ENCODE measurements at places on chromosomes 12 and 14.

DNA sequence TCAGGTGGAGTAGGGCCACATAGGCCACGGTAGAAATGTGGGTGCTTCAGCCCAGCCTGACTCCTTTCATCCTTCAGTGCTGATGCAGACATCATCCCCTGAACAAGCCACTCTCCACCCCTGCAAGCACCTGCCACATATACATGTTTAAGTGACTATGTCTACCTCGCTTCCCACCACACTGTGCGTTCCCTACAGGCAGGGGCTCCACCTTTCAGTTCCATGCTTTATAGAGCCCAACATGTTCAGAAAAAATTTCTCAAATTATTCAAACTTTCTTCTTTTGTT is 11.6 kb downstream of the SLC7A7 start:
- DNase-seq = no peak

- DNase-seq = no peak
These were observed 154.5 kb downstream of the TGFB3 start for GRCh38 chr14:75827331-75827730.

GRCh38 chr14:63659726-63660125 is 18.1 kb upstream of the WDR89 start:
- no peak for DNase-seq

- no peak for DNase-seq
These were observed 241.1 kb downstream of the SPTSSA start for GRCh38 chr14:34220921-34221320.

GRCh38 chr12:77777274-77777673 is 53.4 kb upstream of the NAV3 start:
- no peak for DNase-seq

GRCh38 chr12:105670672-105671071 is 340.2 kb downstream of the C12orf75 start:
- no peak for DNase-seq

GRCh38 chr14:102351023-102351422 is 11.7 kb downstream of the CINP start:
- peak; percentile 9 for DNase-seq

DNA sequence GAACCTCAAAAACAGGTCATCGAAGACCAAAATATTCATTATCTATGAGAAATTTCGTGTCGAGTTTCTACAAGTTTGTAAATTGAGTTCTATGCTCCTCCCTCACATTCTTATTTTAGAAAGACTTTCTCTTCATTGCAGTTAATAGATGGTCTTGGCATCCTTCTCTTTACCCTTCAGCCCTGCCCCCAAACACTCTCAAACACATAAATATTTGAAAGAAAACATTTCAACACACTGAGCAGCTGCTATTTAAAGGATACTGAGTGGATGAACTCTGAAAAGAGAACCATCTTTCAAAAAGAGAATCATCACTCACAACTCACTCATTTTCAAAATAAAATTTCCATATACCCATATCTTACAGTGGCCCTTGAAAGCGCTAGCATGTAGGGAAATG is 67.1 kb downstream of the NUAK1 start:
- DNase-seq = no peak

DNA sequence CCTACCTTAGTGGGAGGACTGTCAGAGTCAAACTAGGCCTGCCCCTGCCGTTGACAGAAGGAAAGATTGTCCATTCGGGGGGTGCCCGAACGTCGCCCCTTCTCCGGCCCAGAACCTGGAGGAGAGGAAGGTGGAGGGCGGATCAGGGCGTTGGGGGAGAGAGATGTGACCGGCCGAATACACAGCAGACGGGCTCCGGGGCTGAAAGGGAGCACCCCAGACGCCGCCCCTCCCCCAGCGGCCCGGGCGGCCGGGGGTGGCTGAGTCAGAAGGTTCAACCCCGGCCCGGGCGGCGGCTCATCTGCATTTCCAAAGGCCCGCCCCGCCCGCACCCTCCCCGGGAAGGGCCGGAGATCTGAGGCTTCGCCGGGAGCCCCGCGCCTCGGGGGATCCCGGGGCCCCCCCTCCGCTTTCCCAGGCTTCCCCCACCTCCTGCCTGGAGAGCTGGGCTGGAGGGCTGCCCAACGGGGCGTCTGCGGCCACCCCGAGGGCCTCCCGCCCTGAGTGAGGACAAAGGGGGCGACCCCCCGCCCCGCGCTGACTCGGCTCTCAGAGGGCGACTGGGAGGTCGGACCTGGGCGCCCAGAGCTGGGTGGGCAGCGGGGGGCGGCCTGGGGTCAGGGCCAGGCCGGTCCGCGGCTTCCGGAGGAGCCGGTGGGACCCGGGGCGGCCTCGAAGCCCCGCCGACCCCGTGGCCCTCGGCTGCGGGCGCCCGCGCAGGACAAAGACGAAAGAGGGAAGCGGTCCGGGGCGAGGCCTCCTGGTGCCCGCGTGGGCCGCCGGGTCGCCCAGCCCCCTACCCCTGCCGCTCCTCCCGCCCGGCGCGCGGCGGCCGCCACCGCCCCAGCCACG is 3.7 kb upstream of the SETD1B start:
- DNase-seq = peak; percentile 92

GRCh38 chr12:51393676-51394545 is 2.7 kb upstream of the GALNT6 start:
- peak; percentile 89 for DNase-seq

GRCh38 chr14:56124327-56124726 is 6.1 kb downstream of the PELI2 start:
- no peak for DNase-seq

DNA sequence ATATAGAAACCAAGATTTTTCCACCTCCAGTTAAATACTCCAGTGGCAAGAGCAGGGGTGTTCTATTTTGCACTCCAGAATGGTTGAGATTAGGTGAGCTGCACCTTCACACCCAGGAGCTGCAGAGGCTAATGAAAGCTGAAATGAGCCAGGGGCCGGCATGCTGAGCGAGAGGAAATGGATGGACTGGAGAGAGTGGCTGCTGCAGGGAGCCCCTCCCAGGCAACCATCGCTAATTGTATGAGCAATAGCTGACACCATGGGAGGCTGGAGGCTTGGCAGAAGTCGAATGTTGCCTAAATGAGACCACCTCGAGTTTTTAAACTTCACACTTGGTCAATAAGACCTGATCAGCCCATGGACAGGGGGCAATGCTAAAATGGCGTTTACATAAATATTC is 301.8 kb upstream of the TMPO start:
- no peak for DNase-seq

- DNase-seq = no peak
These were observed 82.5 kb downstream of the MED13L start for GRCh38 chr12:116194935-116195431.

DNA sequence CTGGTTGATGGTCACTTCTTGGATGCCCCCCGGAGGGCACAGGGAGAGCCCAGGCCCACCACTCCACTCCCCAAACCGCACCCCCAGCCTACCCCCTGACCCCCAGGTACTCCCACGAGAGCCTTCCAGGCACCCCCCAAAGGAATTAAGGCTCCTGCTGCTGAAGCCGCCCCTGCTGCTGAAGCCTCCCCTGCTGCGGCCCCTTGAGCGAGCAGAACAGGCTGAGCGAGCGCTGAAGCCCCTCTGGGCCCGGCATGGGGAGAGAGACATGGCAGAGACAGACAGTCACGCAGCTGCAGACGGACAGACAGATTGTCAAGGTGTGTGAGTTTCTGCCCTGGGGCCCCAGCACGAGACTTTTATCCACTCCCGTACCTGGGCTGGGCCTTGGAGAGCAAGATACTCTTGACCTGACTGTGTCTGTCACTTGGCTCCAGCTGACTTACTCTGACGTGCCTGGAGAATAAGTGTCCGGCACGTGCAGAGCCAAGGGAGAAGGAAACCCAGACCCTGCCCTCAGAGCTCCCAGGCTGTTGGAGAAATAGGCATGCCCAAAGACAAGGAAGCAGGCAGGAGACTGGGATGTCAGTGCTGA is at the start of gene KRT78:
KRT78 (minus strand) TSS at position 334 of the 595 bp plus-strand sequence; CDS start at position 270, 64 bp downstream.
- DNase-seq = no peak

DNA sequence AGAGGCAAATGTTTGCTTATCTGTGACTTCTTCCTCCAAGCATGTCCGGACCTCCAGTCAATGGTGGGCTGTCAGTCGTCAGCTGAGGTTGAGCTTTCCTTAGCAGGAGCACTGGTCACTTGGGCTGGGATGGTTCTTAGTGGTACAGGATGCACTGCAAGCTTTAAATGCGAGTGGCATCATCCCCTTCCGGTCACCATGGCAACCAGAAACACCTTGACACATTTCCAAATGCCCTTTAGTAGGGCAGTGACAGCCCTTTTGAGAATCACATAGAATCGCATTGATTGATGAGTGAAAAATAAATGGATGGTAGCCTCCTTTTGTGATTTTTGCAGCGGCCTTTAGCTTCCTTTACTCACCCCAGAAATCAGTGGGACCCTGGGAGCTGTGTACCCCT is 24.1 kb downstream of the NTF3 start:
- no peak for DNase-seq

- peak; percentile 6 for DNase-seq
These were observed 57.5 kb downstream of the AP5M1 start for GRCh38 chr14:57326253-57326652.

DNA sequence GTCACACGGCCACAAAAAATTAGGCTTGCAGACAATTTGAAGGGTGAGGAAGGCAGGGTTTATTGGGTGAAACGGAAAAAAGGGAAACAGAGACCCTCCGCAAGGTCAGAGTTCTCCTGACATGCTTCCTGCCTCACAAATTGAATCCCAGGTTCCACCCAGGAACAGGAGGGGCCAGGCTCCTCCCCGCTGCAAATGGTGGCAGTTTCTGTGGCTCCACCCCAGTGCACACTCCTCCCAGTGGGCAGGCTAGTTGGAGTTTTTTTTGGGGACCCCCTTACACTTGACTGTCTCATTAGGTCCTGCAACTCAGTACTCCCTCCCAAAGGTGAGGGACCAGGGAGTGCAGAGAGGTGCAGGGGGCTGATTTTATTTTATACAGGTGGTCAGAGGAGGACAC is 39.4 kb upstream of the PPP1CC start:
- no peak for DNase-seq

DNA sequence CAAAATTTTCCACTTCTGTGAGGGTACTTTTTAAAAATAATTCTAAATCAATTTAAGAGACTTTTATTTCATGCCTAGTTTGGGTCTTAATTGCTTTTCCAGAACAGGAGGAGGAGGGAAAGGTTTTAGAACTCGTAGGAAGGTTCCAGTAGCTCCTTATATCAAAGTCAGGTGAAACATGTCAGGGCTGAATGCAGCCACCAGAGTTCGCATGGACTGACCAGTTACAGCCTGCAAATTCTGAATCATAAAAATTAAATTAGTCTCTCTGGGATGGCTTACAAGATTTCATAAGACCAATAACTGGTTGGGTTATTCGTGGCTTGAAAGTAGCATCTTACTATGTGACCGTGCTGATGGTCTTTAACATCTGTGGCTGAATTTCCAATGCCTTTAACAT is 397 bp downstream of the BDKRB1 start:
- DNase-seq = no peak

DNA sequence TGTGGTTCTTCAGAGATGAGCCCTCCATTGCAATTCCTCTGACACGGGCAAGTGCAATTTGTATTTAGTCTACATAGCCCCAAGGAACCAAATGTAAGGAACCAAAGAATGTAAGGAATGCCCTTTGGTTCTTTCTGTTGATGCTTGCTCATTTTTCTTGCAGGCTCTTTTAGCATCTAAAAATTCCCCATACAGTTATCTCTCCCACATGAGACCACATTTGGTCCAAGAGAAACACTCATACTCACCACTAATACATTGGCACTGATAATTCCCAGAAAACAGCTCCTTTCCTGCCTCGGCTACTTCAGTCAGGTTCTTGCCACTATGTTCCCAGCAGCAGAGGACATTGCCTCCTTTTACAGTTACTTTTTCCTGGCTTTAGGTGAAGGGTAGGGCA is 332.6 kb downstream of the AEBP2 start:
- no peak for DNase-seq

DNA sequence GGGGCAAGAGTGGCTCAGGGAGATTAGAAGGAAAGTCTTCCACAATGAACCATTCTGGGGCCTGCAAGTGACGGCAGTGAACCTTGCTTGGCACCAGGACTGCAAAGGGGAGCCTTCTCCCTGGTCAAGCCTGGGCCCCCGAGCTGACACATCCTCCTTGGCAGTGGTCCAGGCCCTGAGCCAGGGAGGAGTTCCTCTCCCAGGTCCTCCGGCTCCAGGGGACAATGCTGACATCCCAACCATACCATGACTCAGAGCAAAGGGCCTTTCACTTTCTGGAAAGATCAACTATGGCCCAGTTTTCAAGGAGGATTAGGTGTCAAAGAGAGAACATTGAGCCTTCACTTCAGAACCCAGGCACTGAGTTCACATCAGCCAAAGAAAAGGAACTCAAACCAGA is 756.5 kb upstream of the TBX3 start:
- DNase-seq = no peak

- no peak for DNase-seq
These were observed 13.4 kb downstream of the MYL2 start for GRCh38 chr12:110906985-110907384.

DNA sequence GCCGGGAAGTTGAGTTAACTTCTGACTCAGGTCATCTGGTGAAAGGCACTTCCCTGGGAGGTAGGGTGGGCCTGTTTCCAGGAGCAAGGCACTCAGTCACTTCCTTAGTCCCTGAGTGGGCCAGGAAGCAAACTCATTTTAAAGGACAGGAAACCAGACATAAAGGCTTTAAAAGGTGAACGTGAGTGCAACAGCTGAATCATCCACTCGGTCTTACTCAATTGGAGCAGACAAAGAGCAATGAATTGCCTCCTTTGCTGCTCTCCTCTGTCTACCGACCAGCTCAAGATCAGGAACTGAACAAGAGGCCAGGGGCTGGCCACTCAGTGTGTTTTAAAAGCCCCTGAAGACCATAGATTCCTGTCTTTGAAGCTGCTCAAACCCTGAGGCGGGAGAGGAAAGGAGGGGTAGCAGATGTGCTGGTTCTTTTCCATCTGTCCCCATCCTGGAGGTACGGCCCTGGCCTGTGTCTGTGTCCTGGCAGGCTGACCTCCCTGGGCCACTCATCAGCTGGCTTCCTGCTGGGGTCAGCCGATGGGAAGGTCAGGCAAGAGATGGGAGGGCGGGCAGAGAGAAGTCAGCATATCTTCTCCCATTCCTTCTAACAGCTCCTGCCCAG is 148.9 kb downstream of the PPM1H start:
- DNase-seq = peak; percentile 65

GRCh38 chr12:132151145-132151765 is 7.0 kb downstream of the NOC4L start:
- DNase-seq = no peak

DNA sequence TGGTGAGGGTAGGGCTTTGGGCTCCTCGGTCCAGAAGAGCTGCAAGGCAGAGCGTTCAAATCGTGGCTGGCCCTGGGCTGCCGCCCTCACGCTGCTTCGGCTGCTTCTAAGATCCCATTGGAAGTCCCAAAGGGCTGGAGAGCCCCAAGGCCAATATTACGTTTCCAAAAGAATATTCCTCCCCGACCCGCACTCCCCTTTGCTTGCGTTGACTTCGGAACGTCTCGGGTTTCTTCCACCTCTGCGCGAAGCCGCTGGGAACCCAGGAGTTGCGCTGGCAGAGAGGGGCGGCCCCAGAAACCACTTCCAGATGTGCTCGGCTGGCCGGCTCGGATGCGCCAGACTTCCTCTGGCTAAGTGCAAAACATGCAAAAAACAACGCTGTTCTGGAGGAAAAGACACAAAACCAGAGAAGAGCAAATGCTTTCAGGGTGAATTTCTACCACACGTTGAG is at the start of gene GLT8D2:
GLT8D2 (minus strand) TSS at position 285 of the 454 bp plus-strand sequence. CDS start 30,539 bp downstream, outside the sequence.
- DNase-seq = peak; percentile 44
